NCI-H446 (cell line): ENCODE measurements at places on chromosomes 4 and X.

- DNase-seq, result no peak
These were observed 137.6 kb downstream of the NPNT start for GRCh38 chr4:106032851-106033286.

DNA sequence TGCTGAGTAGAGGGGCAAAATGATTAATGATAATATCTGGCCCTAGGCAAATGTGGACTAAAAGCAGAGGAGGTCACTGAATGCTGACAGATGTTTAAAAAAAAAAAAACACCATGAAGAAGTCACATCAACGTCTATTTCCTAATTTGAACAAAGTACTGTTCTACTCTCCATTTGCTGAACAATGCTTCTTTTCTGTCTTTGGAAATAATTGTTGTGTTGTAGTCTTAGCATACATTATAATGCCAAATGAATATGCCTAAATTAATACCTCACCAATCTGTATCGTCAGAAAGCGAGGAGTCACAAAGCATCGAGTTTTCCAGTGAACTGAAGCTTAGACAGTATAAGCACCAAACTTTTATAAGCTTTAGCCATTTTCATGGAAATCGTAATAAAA lies 140.9 kb upstream of the JADE1 start:
- DNase-seq, result no peak

GRCh38 chrX:17017134-17017533 lies 70.7 kb downstream of the REPS2 start:
- no peak for DNase-seq

- DNase-seq, result no peak
These were observed 1390.5 kb upstream of the TENM3 start for GRCh38 chr4:180852738-180853137.

GRCh38 chr4:8355864-8356565 lies 84.5 kb downstream of the ACOX3 start:
- no peak for DNase-seq

- DNase-seq, result no peak
These were observed 161.6 kb upstream of the MID1 start for GRCh38 chrX:10781847-10782530.

DNA sequence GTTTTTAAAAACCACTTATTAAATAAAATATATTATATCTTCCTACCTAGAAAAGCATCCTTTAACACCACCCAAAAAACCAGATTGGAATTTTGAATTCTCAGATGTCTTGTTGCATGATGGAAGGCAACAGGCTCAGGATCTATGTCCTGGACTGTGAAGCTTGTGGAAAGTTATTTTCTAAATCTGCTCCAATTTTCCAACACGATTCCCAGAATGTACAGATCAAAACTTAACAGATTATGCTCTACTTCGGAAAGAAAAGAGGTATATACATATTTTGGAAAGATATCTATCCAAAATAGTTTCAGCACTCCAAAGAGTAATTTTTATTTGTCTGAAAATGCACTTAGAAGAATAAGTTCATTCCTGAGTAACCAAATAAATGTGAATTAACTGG lies 291.7 kb upstream of the EMCN start:
- no peak for DNase-seq

DNA sequence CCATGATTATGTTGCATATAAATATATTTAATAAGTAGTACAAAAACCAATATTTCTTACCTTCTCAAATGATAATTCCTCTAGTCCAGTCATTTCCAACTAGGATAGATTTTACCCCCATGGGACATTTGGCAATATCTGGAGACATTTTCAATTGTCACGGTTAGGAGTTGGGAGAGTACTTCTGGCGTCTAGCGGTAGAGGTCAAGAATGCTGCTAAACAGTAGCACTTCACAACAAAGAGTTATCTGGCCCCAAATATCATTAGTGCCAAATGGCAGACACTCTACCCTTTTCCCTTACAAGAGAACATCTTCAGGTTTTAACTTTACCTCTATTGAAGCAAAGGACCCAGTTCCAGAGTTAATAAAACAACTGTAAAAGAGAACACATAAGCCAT lies 168.1 kb downstream of the FAT4 start:
- DNase-seq, result no peak

GRCh38 chr4:8441499-8442091 lies 1.0 kb downstream of the TRMT44 start:
- DNase-seq, result no peak

DNA sequence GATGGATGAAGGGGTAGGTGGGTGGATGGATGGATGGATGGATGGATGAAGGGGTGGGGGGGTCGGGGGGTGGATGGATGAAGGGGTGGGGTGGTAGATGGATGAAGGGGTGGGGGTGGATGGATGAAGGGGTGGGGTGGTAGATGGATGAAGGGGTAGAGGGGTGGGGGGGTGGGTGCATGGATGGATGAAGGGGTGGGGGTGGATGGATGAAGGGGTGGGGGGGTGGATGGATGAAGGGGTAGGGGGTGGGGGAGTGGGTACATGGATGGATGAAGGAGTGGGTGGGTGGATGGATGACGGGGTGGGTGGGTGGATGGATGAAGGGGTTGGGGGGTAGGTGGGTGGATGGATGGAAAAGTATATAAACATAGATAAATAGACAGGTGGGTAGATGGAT lies 74.2 kb downstream of the PRKX start:
- DNase-seq, result no peak

- no peak for DNase-seq
These were observed 90.1 kb downstream of the PALLD start for GRCh38 chr4:168586926-168587325.

- DNase-seq, result no peak
These were observed 91.3 kb downstream of the RASGEF1B start for GRCh38 chr4:81380437-81380836.

GRCh38 chr4:181672751-181673150 lies 570.5 kb upstream of the TENM3 start:
- DNase-seq, result no peak

DNA sequence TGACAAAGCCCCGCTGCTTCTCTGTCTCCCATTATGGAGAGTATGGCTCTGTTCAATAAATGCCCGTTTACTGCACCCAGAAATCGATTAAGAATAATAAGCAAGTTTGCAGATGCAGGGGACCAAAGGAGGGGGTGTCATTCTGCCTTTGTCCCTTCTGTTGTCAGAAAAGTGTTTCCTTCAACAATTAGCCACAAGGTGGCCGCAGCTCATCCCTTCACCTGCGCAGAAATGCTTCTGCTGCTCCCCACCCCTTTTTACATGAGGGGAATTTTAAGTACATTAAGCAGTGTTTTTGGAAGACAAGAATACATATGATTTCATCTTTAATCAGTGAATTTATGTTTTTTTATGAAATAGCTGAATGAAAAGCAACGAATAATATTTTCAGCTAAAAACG lies 175.6 kb upstream of the ARX start:
- DNase-seq, result no peak
